Fibroblast of villous mesenchyme (primary cell): ENCODE measurements at places on chromosomes 16 and 17. TPM values are rescaled to one million over a fixed set of nuclear protein-coding genes. Genes with fewer than 3 reads are reported as not detected.

DOK4 gene
- total RNA-seq: 34.5 and 40.2 TPM in 2 replicates

CD19 gene
- total RNA-seq: not detected in 2 replicates

TMEM204 gene
- total RNA-seq: 22.5 and 36.1 TPM in 2 replicates

TOX3 gene
- not detected in 2 replicates for total RNA-seq
